ENCODE measurements at places on chromosomes 12 and 14.

DNA sequence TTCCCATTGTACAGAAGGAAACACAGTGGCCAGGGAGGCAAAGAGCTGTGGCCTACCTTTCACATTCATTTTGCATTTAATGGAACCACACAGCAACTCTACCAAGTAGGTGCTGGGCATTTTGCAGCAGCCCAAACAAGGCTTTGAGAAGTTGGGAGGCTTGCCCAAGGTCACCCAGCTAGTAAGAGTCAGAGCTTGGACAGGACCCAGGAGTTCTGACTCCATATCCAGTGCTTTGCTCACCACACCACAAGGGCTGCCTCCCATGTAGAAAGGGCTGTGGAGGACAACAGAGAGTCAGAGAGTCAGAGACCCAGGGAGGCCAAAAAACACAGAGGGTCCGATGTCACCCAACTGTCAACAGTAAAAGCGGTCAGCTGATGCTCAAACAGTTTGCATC, 400.2 kb downstream of the BCL11B start:
- no peak for DNase-seq

DNA sequence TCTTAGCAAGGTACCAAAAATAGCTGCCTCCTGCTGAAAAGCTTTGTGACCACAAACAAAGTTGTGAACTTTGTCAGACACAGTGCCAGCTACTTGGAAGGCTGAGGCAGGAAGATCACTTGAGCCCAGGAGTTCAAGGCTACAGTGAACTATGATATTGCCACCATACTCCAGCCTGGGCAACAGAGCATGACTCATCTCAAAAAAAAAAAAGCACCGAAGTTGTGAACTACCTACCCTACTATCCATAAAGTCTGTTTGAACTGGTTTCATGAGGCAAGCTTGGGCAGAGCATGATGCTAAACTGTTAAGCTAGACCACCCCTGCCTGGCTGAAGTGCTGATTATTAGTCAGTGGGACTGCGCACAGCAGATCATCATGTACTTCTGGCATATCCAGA, 75.5 kb downstream of the RAD52 start:
- no peak for DNase-seq

- DNase-seq: no peak
Observed at GRCh38 chr12:99453836-99454538, 193.6 kb upstream of the GARIN6 start.

GRCh38 chr12:2645460-2645859, 149.3 kb upstream of the FKBP4 start:
- no peak for DNase-seq

GRCh38 chr12:58034311-58034710, 92.9 kb downstream of the ATP23 start:
- no peak for DNase-seq

DNA sequence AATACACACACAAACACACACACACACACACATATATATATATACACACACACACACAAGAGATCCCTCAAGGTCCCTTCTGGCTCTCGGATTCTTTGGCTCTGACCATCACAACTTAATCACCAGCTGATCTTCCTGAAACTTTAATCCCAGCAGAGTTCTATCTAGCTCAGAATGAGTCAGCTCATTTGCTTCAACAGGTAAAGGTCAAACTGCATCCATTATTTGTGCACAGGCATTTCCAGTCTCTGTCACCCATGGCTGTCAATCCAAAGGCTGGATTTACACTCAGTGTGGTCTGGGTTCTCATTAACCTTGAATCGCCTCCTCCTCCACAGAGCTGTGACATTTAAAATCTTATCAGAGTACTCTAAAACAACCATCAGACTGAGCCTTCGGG, 113.3 kb upstream of the TMPO start:
- DNase-seq: no peak

GRCh38 chr14:103729496-103730448, 14.2 kb downstream of the ZFYVE21 start:
- no peak for DNase-seq

DNA sequence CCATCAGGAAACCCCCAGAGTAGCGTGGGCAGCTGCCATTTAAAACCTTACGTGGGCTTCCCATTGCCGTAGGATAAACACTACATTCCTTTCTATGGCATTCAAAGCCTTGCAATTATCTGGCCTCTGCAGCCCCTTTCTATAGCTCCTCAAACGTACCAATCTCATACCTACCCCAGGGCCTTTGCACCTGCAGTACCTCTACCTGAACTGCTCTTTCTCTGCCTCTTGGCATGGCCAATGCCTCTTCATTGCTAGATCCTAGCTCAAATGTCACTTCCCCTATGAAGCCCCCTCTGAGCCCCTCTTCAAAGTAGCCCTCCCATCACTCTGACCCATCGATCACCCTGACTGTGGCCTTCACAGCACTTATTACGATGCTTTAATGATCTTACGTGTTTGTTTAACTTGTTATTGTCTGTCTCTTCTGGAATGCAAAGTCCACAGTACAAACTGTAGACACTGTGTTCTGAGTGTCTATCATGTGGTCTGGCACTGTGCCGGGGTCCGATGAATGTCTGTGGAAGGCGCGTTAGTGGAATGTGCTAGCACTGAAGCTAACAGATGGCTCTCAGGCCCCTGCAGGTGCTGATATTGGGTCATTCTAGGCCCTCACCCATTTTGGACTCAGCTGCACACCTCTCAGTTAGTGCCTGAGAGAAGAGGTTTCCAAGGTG, 157.3 kb upstream of the NOS1 start:
- no peak for DNase-seq

- DNase-seq: no peak
Observed at GRCh38 chr14:102225936-102226335, 79.0 kb downstream of the MOK start.

- DNase-seq: no peak
Observed at GRCh38 chr12:22467190-22467589, 77.2 kb downstream of the C2CD5 start.

- DNase-seq: no peak
Observed at GRCh38 chr14:39609119-39609518, 176.9 kb upstream of the FBXO33 start.

- DNase-seq: peak; percentile 88
Observed at GRCh38 chr12:132275110-132275531, 54.3 kb downstream of the GALNT9 start.

DNA sequence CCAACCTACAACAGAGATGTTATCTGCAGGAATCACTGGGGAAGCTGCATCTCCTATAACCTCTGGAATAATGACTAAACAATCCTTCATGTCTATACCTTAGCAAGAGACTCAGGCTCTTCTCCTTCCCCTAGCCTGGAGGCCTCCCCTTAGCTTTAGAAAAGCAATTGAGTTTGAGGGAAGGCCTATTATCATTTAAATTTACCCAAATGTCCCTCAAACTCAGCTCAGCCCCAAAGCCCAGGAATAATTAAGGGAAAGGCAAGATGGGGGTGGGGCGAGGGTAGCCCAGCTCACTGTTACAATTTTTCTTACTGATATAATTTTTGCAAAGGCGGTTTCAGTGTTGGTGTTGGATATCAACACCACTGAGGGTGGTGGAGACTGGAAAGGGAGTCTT, 151.4 kb upstream of the EEA1 start:
- DNase-seq: no peak

GRCh38 chr12:3241621-3242020, 164.4 kb downstream of the TSPAN9 start:
- no peak for DNase-seq
